CD4-positive, alpha-beta T cell treated with Interleukin-17A for 4 hours (primary cell): ENCODE measurements at places on chromosomes 13 and 19.

- peak; percentile 45 for DNase-seq
Observed at GRCh38 chr13:94595001-94595949, 677 bp downstream of the TGDS start.

GRCh38 chr13:113582841-113583631 lies 1.5 kb upstream of the TFDP1 start:
- no peak for DNase-seq

- DNase-seq, result no peak
Observed at GRCh38 chr13:50290186-50290585, 274.9 kb downstream of the KCNRG start.

GRCh38 chr13:38993381-38993780 lies 2.8 kb upstream of the STOML3 start:
- no peak for DNase-seq
